ENCODE measurements at places on chromosomes 7 and 10.

DNA sequence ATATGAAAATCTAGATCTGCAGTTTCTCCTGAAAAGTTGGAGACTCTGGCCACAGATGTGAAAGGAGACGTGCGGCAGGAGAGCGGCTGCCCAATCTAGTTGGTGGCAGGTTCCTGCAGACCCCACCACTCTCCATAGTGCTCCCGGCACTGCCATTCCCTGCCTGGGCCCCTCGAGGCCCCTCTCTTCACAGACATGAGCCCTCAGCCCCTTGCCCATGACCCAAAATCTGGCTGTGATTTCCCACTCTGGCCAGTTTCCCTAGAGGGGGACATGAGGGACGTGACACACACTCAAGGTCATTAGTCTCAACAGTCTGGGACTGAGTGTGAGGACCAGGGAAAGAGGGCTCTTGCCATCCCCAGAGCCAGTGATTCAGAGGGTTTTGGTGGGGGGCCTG is 138.7 kb downstream of the PTPN20 start:
- no peak for DNase-seq

DNA sequence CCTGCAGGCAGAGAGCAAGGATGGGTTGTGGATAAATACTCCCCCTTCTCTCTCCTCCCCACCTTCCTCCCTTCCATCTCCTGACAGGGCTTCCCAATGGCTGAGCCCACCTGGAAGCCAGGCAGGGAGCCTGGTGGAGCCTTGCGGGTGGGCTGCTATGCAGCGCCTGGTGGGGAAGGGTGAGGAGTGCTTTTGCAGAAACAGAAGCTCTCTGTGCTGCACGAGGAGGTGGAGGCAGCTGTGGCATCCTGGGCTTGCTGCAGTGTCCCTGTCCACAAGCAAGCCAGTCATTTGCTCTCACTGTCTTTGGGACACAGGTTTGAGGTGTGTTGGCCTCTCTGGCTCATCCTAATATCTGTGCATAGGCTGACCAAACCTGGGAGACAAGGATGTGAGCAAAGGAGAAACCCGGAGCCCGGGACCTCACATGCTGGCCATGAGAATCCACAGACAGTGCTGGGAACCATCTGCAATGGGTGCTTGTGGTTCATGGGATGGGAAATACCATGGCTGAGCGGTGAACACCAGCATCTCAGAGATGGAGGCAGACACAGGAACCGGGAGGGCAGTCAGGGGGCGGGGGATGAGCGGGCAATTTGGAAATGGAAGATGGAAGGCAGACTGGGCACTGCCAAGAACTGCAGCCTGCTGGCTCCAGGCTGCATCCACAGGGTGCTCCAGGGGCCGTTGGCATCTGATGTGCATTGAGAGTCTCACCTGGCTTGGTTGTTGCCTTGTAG is 364.2 kb downstream of the GLRX3 start:
- no peak for DNase-seq

GRCh38 chr10:109773288-109774120 is 149.8 kb downstream of the XPNPEP1 start:
- DNase-seq = no peak

GRCh38 chr10:105243381-105243780 is 602.3 kb downstream of the SORCS3 start:
- DNase-seq = no peak

GRCh38 chr7:88806280-88807037 is 10.9 kb upstream of the TEX47 start:
- DNase-seq = no peak

GRCh38 chr7:95092324-95092723 is 184.9 kb downstream of the PPP1R9A start:
- no peak for DNase-seq

DNA sequence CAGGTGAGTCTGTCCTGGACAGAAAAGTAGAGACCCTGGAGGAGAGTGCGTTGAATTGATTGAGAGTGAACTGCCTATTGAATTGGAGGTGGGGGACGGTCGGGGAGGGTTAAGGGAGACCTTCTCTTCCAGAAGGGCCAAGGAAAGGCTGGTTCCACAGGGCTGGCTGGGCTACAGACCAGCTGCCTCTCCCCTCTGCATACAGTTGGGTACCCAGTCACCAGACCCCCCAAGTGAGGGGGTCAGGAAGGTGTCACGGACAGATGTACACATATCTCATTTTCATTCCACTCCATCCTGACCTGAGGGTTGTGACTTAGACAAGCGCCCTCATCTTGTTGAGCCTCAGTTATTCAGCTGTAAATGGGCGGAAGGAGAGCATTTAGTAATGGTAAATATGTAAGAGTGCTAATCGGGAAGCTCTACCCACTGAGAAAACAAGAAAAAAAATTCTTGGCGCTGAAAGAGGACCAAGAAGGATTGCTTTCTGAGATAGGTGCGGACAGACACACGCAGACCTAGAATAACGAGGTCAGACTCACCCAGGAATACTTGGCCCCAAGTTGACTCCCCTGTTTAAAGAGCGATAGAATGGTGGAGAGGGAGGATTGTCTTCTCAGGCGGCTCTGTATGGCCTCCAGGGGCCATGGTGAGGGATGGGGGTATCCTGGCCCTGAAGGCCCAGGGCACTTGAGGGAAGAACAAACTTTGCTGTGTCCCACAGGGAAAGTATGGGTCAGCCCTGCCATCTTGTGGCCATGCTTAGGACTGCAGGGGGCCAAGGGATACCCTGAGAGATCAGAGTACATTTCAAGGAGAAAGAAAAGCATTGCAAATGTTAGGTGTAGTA is 7.2 kb upstream of the MBL2 start:
- no peak for DNase-seq

DNA sequence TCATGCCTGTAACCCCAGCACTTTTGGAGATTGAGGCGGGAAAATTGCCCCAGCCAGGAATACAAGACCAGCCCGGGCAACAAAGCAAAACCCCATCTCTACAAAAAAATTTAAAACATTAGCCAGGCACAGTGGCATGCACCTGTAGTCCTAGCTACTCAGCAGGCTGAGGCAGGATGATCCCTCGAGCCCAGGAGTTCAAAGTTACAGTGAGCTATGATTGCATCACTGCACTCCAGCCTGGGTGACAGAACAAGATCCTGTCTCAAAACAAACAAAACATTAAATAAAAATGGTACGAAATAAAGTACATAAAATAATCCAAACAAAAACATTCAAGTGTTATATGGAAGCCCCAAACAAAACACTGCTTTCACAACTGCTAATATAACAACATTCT is 125.0 kb downstream of the SNX13 start:
- DNase-seq = no peak

GRCh38 chr10:80108576-80109239 is 23.8 kb upstream of the PLAC9 start:
- DNase-seq = no peak

DNA sequence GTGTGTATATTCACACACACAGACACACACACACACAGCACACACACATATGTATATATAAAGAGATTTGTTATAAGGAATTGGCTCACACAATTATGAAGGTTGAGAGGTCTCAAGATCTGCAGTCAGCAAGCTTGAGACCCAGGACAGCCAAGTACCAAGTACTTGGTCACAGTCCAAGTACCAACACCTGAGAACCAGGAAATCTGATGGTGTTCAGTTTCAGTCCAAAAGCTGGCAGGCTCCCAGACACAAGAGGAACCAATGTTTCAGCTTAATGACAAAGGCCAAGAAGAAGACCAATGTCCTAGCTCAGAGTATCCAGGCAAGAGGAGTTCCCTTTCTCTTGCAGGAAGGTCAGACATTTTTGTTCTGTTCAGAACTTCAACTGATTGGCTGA is 780.2 kb downstream of the MAGI2 start:
- DNase-seq = no peak

DNA sequence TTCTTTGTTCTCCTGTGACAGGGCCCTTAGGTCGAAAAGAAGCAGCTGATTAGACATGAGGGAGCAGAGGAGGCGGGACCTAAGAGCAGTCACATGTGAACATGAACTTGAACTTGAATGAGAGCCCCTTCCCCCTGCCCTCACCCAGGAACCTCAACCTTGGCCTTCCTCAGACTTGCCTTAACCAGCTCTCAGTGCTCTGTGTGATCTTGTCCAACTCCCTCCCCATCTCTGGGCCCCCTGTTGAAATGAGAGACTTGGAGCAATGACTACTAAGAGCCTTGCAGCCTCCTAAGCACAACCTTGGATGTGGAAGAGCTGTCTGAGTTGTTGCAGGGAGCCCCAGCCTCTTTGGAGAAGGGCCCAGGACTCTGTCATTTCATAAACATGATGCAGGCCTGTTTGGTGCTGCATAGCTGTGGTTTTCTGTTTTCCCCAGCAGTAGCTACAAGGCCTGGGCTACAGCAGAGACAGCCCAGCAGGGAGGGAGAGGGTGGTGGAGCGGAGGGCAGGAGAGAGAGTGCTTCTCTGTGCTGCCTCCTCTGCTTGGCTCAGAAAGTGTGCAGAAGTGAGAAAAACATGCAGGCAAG is 123.9 kb upstream of the ZMIZ1 start:
- DNase-seq = no peak

DNA sequence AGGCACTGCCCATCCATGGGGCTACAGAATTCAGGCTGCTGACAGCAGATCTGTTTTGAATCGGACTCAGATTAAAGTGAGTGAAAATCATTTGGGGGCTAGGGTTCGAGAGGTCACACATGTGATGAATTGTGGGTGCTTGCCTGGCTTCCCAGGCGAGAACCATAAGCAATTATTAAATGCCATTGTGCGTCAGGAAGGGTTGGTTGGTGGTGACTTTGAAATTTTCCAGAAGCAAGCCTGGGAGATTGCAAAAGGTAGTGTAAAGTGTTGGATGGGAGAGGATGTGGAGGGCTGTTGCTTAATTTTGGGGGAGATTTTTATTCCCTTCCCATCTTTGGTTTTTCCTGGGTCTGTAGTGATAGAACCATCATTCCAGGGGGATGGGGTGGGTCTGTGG is 34.6 kb downstream of the LRMDA start:
- DNase-seq = no peak

DNA sequence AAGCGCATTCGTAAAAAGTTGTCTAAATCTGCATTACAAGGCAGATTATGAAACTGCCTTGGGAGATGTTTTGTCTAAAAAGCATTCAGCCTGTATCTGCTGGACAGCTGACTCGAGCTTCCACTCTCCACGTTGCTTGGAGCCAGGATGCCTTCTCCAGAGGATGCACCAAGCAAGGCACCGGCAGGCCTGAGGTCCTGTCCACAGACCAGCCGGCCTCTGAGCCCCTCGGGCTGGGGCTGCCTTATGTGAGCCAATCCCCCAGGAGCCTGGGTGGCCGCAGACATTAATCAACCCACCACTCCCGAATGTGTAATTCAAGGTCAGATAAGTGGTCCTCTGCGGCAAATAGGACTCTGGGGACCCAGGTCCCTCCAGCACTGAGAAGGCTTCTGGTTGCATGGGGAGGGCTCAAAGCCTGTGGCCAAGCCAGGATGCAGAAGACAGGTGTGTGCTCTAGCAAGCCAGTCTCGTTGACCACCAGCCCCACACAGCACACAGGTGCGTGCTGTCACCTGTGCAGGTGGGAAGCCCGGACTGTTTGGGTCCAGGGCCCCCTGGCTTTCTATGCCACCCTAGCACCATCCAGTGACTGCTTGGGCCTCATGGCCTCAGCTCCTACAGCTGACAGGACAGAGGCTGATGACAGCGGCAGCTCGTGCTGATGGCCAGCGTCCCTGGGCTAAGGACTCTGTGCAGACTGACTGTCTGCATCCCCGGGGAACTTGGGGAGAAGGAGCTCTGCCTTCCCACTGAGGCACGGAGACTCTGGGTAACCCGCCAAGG is 4.8 kb upstream of the RET start:
- no peak for DNase-seq

DNA sequence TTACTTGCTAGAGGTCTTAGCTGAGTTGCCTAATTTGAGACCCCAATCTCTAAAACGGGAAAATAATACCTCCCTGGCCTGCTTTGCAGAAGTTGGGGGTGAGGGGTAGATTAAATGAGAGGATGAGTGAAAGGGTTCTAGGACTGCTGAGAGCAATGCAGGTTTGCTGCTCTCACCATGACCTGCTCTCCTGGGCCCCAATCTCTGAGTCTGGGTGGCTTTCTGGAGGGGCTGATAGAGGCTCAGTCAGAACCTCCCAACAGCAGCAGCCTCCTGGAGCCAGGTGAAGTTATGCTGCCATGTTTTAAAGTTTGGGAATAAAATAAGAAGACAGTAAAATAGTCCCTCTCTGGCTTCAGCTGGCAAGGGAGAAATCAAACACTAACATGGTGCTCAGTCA is 7.3 kb downstream of the UROS start:
- DNase-seq = no peak

- no peak for DNase-seq
Measured at GRCh38 chr10:122149561-122150505, 121.3 kb upstream of the BTBD16 start.

GRCh38 chr10:52213321-52213752 is 100.7 kb upstream of the DKK1 start:
- no peak for DNase-seq

DNA sequence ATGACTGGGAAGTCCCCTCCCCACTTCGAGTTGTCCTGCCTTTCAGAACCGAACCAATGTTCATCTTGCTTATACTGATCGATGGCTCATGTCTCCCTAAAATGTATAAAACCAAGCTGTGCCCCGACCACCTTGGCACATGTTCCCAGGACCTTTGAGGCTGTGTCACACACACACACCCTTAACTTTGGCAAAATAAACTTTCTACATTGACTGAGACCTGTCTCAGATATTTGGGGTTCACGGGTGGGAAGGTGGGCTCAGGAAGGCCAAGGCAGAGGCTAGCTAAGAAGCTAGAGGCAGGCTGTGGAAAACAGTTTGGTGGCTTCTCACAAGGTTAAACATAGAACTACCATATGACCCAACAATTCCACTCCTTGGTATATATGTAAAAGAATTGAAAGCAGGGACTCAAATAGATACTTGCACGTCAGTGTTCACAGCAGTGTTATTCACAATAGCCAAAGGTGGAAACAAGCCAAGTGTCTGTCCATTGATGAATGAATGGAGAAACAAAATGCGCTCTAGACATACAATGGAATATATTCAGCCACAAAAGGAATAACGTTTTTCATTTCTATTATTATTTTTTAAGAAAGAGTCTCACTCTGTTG is 15.4 kb downstream of the PRF1 start:
- no peak for DNase-seq

GRCh38 chr10:44589944-44590449 is 205.1 kb upstream of the CXCL12 start:
- no peak for DNase-seq

- no peak for DNase-seq
Measured at GRCh38 chr7:117673839-117674238, 194.0 kb downstream of the CFTR start.

GRCh38 chr10:96591946-96592345 is 5.1 kb upstream of the TM9SF3 start:
- no peak for DNase-seq

DNA sequence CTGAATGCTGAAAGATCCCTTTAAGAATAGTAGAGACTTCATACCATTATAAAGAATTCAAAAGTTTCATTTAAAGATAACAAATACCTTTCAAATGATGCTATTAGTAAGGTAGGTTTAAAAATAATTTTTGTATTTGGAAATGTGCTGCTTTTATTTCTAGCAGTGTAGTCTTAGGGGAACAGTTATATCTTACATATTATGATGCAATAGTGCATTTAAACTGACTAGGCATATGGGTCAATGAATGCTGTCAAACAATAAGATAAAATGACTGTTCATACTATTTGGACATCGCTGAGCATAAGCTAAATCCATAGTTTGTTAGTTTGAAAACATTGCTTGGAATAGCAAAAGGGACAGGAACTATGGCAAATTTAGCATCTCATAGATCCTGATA is 354.8 kb upstream of the SEMA3A start:
- no peak for DNase-seq

- DNase-seq = no peak
Measured at GRCh38 chr7:12228024-12228423, 16.9 kb downstream of the TMEM106B start.

Data from esophagus squamous epithelium (tissue), 5 donors.